ENCODE measurements at places on chromosomes 12 and 14.

DNA sequence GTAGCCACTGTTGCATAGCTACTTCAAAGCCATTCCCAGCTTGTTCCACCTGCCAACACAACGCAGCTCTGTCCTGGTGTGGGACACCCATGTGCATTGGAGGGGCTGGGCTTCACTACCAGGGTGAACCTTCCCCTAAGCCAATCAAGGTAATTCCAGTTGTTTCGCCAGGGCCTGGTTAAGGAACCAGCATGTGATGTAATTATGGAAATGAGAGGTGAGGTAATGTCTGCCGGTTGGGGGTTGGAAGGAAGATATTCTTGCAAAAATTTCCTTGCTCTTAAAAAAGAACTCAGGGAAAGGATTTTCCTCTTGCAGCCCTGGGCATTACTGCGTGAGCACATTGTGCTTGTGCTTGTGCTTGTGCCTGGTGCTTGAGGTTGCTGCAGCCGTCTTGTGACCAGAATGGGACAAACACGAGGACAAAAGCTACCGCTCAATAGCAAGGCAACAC is 14.9 kb downstream of the TUBA1C start:
- DNase-seq = no peak

DNA sequence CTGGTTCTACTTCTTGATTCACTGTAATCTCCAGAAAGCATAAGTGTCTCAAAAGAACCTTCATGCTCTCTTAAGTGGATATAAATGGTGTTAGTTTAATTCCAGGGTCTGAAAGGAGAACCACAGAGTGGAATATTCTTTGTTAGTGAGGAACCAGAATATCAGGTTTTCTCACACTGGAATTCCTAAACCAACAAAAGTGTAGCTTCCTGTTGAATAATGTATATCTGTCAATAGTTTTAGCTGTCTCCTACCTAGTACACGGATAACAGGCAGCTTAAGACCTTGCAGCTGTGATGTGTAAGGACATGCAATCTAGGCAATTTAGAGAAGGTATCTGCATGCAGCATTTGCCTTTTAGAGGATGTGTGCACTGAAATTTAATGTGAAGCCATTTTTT is 24.0 kb downstream of the LRIG3 start:
- DNase-seq = no peak

DNA sequence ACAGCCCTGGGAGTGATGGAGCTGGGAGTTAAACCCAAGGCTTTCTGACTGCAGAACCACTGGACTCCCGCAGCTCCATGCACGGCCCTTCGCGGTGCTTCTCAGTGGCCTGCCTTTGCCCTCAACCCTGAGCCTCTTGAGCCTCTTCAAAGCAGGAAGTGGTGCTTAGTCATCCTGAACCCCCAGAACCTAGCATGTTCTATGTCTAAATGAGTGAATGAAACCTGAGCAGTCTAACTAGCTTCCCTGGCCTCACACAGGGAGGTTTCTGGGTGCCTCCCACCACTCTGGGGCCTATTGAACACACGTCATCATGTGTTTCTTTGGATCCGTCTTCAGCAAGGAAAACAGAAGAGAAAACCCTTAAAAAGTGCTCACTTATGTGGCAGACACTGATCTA is 117.9 kb upstream of the SFSWAP start:
- no peak for DNase-seq

GRCh38 chr12:89230376-89231315 is 121.7 kb downstream of the DUSP6 start:
- no peak for DNase-seq

DNA sequence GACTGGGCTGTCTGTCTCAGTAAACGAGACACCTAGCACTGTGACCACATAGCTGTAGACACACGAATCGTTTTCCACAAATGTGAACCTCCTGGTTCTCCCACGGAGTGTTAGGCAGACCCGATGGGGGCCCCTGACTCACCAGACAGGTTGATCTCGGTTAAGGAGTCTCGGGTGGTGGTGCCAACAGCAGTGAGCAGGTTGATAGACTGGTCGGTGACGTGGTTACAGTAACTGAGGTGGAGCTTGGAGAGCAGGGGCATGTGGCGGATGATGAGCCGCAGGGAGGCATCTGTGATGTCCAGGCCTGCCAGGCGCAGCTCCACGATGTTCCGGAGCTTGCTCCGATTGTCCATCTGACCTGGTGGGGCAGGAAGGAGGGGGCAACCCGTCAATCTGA is 39.8 kb downstream of the RNF34 start:
- DNase-seq = no peak

GRCh38 chr12:56661560-56661959 is 15.8 kb upstream of the ATP5F1B start:
- no peak for DNase-seq

- no peak for DNase-seq
Observed at GRCh38 chr12:124718036-124718435, 145.6 kb downstream of the SCARB1 start.

DNA sequence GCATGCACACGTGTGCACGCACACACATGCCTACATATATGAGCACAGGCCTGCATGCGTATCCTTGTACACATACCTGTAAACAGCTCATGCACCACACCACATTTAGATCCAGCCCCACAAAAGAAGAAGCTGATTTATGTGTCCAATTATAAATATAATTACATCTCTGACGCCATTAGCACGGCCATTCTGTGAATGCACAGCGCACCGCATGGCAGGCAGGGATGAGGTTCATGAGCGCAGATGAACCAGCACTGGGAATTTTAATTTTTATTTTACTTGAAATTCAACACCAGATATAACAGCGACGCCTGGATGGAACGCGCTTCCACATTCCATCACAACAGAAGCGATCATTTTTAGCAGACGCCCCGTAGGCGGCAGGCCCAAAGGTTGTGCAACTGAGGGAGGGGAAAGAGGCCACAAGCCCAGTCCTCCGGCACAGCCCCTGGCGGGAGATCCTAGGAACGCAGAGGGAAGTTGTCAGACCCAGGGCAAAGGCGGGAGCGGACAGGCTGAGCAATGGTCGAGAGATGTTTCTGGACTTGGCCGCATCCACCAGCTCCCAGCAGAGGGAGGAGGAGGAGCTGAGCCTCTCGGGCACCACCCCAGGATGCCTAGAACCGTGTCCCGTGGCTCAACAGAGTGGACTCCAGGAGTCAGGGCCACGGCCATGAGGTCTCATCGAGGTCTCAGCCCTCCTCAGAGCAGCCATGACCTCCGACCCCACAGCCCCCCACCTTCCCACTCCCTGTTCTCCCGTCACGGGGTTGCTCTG is 37.9 kb upstream of the GALNT9 start:
- DNase-seq = no peak

DNA sequence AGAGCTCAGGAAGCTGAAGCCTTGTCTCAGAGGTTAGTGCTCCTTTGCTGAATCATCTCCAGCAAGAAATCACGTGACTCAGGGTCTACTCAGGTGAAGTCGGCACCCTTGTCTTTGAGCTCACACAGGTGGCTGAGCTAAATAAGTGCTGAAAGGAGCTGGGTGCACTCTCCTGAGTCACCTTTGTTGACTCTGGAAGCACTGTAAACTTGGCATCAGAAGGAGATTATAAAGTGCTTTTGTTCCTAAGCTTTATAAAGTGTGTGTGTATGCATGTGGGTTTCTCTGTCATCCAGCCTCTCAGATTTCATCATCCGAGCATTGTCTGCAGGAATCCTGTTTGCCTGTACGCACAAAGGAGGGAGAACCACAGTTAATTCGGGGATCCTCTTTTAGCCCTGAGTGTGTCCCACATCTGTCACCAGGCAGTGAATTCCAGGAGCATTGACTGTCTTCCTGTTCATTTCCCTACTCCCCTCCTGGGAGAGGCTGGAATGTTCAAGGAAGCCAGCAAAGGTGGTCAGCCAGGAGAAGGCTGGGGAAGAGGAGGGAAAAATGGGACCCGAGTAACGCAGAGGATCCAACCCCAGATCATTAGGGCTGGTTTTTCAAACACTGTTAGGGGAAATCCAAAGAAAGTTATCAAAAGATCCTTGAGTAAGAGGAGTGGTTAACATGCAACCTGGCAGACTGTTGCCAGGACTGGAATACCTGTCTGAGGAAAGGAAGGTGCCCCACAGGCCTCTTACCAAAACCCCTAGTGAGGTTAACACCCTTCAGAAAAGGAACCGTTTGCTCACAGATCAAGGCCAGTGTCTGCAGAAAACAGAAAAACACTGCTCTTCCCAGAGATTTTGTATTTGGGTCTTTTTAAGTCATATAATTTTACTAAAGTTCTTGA is 157.5 kb upstream of the HIF1A start:
- no peak for DNase-seq

GRCh38 chr12:108564724-108565123 is 2.3 kb downstream of the ISCU start:
- no peak for DNase-seq

- no peak for DNase-seq
Observed at GRCh38 chr12:93676408-93677194, 574 bp upstream of the CRADD start.

GRCh38 chr12:16467272-16467671 is 119.8 kb downstream of the MGST1 start:
- DNase-seq = no peak

- DNase-seq = no peak
Observed at GRCh38 chr12:131209082-131210070, 255.7 kb downstream of the ADGRD1 start.

GRCh38 chr12:45227316-45228067 is 11.6 kb downstream of the ANO6 start:
- DNase-seq = no peak

- no peak for DNase-seq
Observed at GRCh38 chr14:102926104-102926503, 3.6 kb downstream of the AMN start.

DNA sequence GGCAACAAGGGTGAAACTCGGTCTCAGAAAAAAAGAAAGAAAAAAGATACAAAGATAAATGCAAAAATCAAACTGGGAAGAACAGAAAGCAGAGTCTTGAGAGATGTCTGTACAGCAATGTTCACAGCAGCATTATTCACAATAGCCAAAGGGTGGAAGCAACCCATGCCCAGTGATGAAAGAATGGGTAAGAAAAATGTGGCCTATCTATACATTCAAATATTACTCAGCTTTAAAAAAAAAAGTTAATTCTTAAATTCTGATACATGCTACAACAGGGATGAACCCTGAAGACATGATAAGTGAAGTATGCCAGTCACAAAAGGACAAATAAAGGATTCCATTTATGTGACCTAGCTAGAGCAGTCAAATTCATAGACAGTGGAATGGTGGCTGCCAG is 33.7 kb downstream of the SPPL3 start:
- no peak for DNase-seq

- DNase-seq = no peak
Observed at GRCh38 chr14:22218728-22219127, 370.3 kb downstream of the DAD1 start.

GRCh38 chr12:21169878-21170472 is 39.0 kb downstream of the SLCO1B1 start:
- DNase-seq = no peak

GRCh38 chr14:105118646-105119407 is 49.7 kb downstream of the JAG2 start:
- no peak for DNase-seq

- no peak for DNase-seq
Observed at GRCh38 chr12:43836475-43836989, 651 bp downstream of the TMEM117 start.

GRCh38 chr12:82207556-82207955 is 150.6 kb downstream of the CCDC59 start:
- DNase-seq = no peak

DNA sequence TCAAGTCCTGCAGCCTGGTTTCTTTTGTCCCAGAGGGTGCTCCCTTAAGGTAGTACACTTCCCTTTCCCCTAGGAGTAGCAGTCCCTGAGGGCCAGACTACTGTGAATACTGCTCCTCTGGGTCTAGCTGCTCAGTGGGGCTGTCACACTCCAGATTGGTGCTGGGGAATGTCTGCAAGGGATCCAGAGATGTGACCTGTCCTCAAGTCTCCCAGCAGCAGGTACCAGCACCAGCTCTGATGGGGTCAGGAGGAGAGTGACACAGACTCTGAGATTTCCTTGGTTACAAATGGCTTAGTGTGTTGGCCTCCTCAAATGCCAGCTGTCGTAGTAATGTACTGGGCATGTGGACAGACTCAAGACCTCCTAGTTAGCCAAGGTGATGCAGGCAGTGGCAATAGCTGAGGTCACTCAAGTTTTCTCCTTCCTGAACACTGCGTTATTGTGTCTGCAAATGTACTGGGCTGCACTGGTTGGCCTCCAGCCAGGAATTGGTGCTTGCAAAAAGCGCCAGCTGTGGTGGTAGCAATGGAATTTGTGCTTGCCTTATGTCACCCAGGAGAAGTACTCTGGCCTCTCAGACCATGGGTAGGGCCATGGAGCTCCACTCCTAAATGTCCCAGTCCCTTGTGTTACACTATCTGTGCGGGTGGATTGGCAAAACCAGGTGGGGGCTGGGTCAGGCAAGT is 36.4 kb upstream of the AEBP2 start:
- DNase-seq = no peak

DNA sequence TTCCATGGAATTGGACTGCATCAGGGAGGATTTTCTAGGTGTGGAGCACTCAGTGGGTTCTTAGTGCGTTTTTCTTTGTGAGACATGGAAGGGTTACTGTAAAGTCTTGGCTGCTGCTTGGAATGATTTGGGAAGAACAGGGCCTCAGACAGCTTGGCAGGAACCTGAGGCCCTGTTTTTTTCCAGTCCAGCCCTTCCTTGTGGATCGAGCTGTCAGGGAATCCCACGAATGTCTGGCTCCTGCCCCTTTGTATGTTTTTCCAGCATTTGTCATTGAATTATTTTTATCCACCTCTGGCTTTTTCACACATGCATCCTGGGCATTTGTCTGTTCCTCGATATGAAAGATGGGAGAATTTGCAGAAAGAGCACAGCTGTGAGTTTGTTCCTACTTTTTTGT is 158.5 kb downstream of the TGFB3 start:
- no peak for DNase-seq

DNA sequence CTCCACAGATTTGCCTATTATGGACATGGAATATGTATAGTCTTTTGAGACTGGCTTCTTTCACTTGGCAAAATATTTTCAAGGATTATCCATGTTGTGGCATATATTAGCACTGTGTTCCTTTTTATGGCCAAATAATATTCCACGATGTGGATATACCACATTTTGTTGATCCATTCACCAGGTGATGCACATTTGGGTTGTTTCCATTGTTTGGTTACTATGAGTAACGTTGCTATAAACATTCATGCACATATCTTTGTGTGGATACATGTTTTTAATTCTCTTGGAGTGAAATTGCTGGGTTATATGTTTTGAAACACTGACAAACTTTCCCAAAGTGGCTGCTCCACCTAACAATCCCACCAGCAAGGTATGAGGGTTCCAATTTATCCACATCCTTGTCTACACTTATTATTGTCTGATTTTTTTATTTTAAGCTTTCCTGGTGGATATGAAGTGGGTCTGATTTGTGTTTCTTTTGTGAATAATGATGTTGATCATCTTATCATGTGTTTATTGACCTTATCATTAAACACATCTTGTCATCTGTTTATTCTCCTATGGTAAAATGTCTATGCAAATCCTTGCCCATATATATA is 116.2 kb upstream of the FRMD6 start:
- no peak for DNase-seq

DNA sequence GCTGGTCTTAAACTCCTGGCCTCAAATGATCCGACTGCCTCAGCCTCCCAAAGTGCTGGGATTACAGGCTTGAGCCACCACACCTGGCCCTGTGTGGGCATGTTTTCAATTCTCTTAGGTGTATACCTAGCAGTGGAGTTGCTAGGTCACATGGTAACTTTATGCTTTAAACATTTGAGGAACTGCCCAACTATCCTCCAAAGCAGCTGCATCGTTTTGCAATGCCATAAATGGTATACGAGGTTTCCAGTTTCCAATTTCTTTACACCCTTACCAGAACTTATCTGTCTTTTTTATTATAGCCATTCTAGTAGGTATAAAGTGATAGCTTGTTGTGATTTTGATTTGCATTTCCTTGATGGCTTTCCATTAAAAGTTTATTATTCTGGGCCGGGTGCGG is 25.1 kb downstream of the RBMS2 start:
- no peak for DNase-seq

GRCh38 chr14:89617481-89618329 is 200.7 kb upstream of the FOXN3 start:
- no peak for DNase-seq
